Sciatic nerve (tissue), 2 donors: ENCODE measurements at places on chromosomes 13 and 19.

GRCh38 chr19:31301306-31301980, 47.8 kb downstream of the TSHZ3 start:
- DNase-seq: peak; percentile 31

- DNase-seq: no peak
Measured at GRCh38 chr13:29568731-29569130, 26.8 kb downstream of the SLC7A1 start.

DNA sequence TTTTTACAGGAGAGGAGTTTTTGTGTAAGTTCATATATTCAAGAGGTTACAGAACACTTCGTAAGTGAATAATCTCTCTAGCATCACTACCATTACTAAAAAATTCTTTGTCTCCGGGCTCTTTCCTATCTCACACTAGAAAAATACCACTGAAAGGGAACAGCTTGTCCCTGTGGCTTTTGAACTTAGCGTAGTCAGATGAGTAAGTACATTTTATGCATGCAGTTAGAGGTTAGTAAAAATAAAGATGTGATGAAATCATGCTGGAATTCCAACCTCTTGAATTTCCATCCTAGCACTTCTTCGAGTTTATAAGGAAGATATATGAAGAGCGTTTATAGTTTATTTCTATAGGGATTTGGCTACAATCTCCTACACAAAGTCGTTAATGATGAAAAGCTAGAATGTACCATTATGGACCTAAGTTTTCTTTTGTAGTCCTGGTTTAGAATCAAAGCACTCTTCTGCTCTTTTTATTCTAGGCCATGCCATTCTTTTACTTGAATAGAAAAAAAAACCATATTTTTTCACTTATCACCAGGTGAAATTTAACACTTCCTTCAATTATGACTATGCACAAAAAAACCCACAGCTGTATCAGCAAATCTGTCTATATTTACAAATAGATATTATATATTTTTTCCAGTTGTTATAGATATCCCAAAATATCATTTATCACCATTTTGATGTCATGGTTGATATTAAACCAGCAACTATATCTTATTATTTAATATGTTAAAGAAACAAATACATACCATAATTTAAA, 139.9 kb upstream of the PCDH9 start:
- no peak for DNase-seq

DNA sequence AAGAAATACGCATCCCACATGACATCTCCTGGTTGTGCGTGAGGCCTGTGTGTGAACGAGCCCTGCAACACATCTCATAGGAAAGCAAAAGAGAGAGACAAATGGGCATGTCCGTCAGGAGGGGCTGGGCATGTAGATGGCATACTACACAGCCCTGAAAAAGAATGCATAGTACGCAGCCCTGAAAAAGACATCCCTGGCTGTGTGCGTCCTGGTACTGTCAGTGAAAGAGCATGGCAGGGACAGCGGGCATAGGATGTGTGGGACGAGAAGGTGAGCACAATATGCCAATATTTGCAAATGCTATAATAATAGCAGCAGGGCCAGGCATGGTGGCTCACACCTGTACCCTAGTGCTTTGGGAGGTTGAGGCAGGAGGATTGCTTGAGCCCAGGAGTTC, 28.6 kb downstream of the PTPRS start:
- DNase-seq: no peak

GRCh38 chr13:38895075-38895474, 95.6 kb downstream of the STOML3 start:
- DNase-seq: no peak

DNA sequence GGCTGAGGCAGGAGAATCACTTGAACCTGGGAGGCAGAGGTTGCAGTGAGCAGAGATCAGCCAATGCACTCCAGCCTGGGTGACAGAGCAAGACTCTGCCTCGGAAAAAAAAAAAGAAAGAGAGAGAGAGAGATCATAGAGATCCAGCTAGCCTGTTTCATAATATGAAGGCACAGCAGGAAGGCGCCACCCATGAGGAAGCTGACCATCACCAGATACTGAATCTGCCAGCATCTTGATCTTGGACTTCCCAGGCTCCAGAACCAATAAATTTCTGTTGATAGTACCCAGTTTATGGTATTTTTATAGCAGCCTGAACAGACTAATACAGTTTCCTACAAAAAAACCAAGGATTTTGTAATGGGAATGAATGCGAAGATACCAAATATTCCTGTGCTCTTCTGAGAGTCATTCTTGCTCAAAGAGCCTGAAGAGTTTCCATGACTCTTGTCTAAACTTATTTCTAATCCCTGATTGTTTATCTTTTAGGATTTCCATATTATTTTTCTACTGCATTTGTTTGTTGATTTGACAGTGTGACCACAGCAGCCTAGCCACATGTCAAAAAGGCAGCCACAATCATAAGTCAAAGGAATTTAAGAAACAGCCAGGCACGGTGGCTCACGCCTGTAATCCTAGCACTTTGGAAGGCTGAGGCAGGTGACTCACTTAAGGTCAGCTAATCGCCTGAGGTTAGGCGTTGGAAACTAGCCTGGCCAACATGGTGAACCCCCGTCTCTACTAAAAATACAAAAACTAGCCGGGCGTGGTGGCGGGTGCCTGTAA, 37.7 kb upstream of the PDCD5 start:
- DNase-seq: no peak

GRCh38 chr19:22783651-22784410, at the start of gene ZNF99:
TSS of gene ZNF99 (minus strand) at chr19:22784151. CDS start at chr19:22784016, 135 bp downstream.
- DNase-seq: peak; percentile 75

DNA sequence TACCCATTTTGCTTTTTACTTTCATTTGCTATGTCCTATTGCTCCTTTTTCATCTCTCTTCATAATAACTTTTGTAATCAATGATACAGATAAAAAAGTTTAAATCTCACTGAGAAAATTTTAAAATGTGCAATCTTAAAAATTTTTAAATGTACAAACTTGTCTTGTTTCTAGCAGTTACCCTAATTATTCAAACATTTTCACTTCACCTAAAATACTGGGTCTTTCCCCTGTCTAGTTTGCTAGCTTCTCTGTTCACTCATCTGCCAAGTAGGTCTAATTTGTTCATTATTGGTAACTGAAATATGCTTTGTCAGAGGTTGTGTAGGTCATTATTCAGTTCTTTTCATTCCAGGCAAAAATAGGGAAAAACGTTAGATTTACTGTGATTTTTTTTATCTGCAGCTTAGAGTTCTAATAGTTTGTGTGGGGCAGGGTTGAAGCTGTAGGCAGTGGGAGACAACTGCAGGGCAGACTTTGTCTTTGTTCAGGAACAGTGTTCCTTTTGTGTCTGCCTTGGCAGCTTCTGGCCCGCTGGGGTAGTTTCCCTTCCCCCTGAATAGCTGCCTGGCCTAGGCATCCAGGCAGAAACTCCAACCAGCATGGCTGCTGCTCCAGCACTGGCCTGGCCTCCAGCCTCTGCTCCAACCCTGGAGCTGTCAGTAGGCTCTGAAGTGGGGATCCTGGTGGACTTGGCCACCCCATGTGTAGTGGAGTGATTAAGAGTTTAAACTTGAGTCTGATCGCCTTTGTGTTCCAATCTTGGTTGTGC, 48.5 kb downstream of the WDFY2 start:
- DNase-seq: no peak

- no peak for DNase-seq
Measured at GRCh38 chr13:33766329-33767123, 51.4 kb upstream of the RFC3 start.

GRCh38 chr19:17757125-17757524, 5.8 kb downstream of the FCHO1 start:
- no peak for DNase-seq

- no peak for DNase-seq
Measured at GRCh38 chr19:10915130-10916091, 13.0 kb downstream of the YIPF2 start.
